A549 treated with RU486 at 1 μM for 4 hours (cell line): ENCODE measurements at places on chromosomes 5 and 9. TPM values are rescaled to one million over a fixed set of nuclear protein-coding genes. Genes with fewer than 3 reads are reported as not detected.

Gene CATSPER3
- total RNA-seq: 0.19 to 0.67 TPM (median 0.46 TPM) in 5 replicates

Gene PROB1
- total RNA-seq: 0.19 to 0.34 TPM (median 0.27 TPM) in 5 replicates

Gene KCNN2
- total RNA-seq: 0.10 to 0.24 TPM (median 0.17 TPM) in 4 of 5 replicates, not detected in the other

Gene NOTCH1
- total RNA-seq: 7.0 to 13.1 TPM (median 10.8 TPM) in 5 replicates

Gene INSYN2B
- 0.73 to 1.5 TPM (median 1.1 TPM) in 5 replicates for total RNA-seq
